ENCODE measurements at places on chromosomes 6 and 20. TPM values are rescaled to one million over a fixed set of nuclear protein-coding genes. Genes with fewer than 3 reads are reported as not detected.

DNA sequence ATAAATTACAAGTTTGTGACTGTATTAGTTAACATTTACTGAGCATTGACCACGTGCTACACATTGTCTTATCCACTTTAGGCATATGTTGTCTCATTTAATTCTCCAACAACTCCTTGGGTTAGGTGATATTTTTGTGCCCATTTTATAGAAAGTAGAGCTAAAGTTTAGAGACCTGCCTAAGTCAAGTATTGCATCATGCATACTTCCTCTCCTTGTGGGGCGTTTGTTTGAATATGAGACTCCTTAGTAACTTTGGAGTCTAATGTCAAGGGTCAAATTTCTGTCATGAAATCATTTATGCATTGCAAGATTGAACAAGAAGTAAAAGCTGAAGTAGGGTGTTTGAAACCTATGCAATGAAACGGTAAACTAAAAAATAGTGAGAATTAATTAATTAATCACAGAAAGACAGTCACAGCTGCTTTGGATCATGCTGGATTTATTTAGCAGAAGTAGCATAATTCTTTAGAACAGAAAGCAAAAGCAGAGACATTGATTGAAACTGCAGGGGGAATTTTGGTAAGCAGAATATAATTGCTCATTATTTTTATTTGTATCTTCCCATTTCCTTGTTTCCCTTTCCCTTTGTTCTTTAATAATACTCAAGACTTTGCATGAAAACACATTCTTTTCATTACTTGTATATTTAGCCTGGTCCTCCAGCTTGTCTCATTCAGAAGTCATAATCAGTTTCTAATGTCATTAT is 1374.4 kb upstream of the GJE1 start:
- no peaks in the 10 kb centered on the region for H3K27me3 ChIP-seq
- H3K27ac ChIP-seq, result no peak overlapping the region
- no peak overlapping the region for H3K4me3 ChIP-seq
- DNase-seq, result no peak
- no peaks in the 10 kb centered on the region for H3K36me3 ChIP-seq

The GLYATL3 gene
- not detected for total RNA-seq

- H3K27ac ChIP-seq, result no peak overlapping the region
- no peak overlapping the region for H3K4me3 ChIP-seq
- H3K4me1 ChIP-seq, result no peaks in the 10 kb centered on the region
- no peaks in the 10 kb centered on the region for H3K36me3 ChIP-seq
These were observed 48.1 kb upstream of the TNFRSF21 start for GRCh38 chr6:47357827-47358226.

- H3K4me1 ChIP-seq, result peaks cover 16% of the 10 kb centered on the region
- DNase-seq, result peak; percentile 85
These were observed 299.0 kb upstream of the STXBP5 start for GRCh38 chr6:146905181-146905704.

The SOD2 gene
- 62.6 TPM for total RNA-seq

GRCh38 chr20:36479938-36480337 is 61.4 kb upstream of the MYL9 start:
- peaks cover 61% of the 10 kb centered on the region for H3K4me1 ChIP-seq
- H3K4me3 ChIP-seq, result no peak overlapping the region
- DNase-seq, result no peak
- H3K36me3 ChIP-seq, result no peaks in the 10 kb centered on the region

Measured in GM23248 (cell line).